ENCODE measurements at places on chromosomes 11 and 22.

DNA sequence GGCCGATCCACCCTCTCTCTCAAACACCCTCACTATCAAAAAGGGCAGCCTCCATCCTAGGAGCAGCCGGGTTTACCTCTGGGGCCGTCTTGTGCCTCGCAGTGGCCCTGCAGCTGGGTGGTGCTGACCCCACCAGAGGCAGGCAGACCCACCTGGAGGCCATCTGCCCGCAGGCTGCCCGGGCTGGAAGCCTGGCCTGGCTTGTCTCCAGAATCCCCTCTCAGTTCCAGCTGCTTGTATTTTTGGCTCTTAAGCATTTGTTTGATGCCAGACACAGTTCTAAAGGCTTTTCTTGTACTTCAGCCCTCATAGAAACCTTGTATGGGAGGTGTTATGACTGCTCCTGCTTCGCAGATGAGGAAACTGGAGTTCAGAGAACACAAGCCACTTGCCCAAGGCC lies 4.2 kb upstream of the NFAM1 start:
- no peak for DNase-seq

- DNase-seq, result no peak
Observed at GRCh38 chr11:7437696-7438095, 47.6 kb upstream of the OLFML1 start.

DNA sequence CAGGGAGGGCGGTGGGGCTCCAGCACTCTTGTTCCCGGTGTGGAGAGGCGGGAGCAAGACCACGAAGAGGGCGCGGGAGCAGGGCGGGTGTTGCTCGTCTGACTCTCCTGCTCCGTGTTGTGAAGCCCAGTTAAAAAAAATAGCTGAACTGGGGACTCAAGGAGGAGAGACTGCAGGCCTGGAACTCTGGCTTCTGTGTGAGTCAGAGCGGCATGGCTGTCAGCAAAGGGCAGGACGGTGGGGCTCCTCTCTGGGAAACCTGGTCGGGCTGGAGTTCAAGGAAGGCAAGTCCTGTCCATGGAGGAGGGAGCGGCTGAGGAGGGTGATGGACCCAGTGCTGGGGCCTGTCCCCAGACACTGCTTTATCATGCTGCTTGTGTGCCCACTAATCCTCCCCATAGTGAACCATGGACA lies 152.3 kb downstream of the FEZ1 start:
- no peak for DNase-seq

GRCh38 chr22:24550902-24551435 lies 4.0 kb downstream of the GUCD1 start:
- no peak for DNase-seq

DNA sequence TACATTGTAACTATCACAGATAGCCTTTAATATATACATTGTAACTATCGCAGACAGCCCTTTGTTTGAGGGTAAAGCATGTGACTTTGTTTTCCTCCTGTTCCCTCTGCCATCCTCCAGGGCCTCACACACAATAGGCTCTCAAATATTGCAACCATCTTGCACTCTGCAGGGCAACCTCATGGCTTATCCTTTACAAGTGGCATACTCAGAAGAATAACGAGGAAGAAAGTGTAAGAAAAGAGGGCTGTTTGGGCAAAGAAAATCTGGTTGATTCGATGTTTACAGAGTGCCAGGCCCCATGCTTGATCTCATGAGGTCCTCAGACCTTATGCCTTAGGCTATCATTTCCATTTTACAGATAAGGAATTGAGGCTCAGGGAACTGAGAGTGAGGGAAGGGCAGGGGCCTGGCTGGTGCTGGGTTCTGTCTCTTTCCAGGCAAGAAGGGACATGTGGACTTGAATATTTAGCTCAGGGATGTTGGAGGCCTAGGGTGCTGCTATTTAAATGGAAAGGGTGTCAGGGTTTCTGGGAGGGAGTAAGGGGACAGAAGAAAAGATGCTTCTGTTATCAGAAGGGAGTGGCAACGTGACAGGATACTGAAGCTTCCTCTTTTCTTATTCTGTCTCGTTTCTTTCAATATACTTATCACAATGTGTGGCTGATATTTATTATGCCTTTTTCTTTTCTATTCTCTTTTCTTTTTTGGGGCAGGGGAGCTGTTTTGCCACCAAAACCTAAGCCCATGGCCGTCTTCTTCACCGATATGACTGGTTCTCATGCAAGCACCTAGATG lies 1.1 kb upstream of the SAMM50 start:
- DNase-seq, result no peak

GRCh38 chr11:41133023-41133422 lies 326.4 kb downstream of the LRRC4C start:
- DNase-seq, result no peak

GRCh38 chr11:45644981-45645889 lies 20.2 kb downstream of the CHST1 start:
- DNase-seq, result no peak

DNA sequence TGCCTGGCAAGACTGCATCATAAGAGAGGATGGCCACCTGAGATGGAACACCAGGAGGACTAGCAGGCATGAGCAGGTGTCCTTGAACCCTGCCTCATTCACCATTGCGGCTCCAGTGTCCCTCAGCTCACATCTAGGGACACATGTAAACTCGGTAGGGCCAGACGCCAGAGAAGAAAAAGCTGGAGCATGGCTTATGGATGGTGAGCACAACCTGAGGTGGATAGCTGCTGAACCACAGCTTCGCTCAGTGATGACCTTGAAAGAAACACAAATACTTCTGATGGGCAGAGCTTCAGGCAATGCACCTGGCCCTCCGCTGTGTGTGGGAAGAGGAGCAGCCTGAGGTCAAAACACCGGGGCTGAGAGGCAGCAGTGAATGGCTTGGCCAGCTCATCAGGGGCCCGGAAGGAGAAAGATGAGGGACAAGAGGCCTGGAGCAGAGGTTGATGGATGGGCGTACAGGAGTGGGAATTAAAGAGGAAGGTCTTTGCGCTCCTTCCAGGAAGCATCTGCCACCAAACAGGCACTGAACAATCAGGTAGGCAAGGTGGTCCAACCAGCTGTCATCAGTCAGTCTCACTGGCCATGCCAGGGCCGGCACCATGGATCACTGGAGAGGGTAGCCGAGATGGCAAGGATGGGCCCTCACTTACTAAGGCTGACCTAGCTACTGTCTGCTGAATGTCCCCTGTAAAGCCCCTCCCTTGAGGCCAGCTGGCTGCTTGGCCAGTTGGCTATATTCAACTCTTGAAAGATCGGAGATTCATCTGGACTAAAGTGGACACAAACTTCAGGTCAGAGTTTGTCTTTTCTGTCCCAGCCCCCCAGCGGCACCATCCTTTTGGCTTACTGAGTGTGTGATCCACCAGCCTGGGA lies 89.7 kb downstream of the MYEOV start:
- DNase-seq, result no peak

All from stimulated activated CD4-positive, alpha-beta T cell treated with anti-CD3 and anti-CD28 coated beads, TNF-alpha, amount 100 ng/mL, for 48 hours (primary cell).